ENCODE measurements at places on chromosomes 2 and 18. TPM values are rescaled to one million over a fixed set of nuclear protein-coding genes. Genes with fewer than 3 reads are reported as not detected.

Gene CNDP1
- 0.25 TPM for total RNA-seq

Gene CACNB4
- total RNA-seq, result 3.3 TPM

Gene SLC16A14
- 1.8 TPM for total RNA-seq

- no peak for DNase-seq
These were observed 465.1 kb downstream of the TGIF1 start for GRCh38 chr18:3914833-3915610.

DNA sequence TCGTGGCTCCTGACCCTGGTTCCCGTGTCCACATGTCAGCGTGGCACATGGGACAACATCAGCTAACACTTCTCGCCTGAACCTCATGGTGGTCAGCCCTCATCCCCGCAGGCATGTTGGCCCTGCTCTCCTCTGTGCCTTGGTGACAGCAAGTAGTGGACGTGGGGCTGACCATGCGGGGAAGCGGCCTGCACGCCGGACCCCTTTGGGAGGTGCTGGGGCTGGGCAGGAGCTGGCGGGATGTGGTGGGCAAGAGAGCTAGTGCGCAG, 249.5 kb downstream of the TWIST2 start:
- no peak for DNase-seq

DNA sequence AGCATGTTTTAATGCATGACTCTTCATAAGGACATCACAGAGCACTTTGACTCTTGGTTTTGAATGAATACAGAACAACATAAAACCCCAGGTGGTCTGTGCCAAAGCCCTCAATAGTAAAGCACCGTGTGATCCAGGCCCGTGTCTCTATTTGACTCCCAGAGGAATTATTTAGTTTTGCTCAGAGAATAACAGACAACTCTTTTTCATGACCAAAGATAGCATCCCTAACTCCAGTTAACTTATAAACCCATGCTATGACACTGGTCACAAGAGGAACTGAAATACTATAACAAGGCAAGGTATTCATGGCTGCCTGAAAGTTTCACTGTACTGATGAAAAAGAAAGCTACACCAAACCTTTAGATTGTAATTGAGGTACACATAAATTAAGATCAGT, 128.4 kb downstream of the IKZF2 start:
- DNase-seq, result no peak

- DNase-seq, result no peak
These were observed 4.5 kb upstream of the C2orf74 start for GRCh38 chr2:61157371-61158003.

GRCh38 chr2:123993728-123994323, 31.3 kb upstream of the CNTNAP5 start:
- peak; percentile 25 for DNase-seq

DNA sequence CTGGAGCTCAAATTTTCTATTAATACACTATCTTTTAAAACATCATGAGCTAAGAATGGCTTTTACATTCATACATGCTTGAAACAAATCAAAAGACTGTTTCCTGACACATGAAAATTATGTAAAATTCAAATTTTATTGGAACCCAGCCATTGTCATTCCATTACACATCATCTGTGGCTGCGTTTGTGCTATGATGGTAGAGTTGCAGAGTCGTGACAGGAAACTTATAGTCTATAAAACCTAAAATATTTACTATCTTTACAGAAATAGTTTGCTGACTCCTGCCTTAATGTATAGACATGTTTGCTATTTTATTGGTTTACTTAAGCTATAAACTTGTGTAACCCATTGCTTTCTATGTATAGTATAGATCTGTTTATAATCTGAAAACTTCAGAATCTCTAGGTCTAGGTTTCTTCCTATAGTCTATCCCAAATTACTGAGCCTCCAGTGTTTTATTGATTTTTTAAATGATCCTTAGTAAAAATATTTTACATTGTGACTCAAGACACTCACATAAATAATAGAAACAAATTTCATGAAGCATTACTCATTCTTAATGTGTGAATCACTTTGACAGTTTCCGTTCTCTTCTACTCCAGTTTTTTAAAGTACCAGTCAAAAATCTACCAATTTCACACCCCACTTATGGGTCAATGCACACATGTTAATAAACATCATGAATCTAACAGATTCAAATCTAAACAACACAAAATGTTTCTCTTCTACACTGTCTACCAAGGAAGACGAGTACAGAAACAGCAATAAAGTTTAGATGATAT, 26.4 kb upstream of the MRPL19 start:
- DNase-seq, result no peak

DNA sequence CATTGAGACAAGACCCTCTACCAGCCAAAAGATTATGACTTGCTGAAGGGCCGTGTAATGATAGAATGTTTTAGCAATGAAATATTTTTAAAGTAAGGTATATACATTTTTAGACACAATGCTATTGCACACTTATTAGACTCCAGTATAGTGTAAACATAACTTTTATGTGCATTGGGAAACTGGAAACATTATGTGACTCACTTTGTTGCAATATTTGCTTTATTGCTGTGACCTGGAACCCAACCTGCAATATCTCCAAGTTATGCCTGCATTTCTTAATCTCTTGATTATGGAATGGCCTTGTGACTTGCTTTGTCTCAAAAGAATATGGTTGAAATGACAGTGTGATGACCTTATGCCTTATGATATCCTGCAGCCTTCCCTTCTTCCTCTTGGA, 502.0 kb downstream of the EPHA4 start:
- no peak for DNase-seq

- no peak for DNase-seq
These were observed 17.9 kb upstream of the GNAL start for GRCh38 chr18:11671156-11671555.

DNA sequence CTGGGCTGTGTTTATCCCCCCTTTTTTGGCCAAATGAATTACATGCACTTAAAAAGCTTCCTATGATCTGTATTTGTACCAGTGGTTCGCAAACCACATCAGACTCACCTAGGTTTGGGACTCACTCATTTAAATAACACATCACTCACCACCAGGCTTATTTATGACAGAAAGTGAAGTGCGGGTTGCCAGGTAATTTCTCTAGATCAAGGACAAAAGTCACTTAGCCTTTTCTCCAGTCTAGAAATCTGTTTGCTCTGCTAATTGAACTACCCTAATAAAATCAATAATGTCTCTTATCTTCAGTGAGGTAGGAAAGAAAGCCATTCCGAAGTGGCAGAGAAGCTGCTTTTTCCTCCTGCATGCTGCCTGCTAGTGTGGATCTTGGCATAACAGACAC, 88.1 kb upstream of the SLC8A1 start:
- no peak for DNase-seq
